ENCODE measurements at places on chromosomes 7 and 10.
A peak's percentile ranks its signal among the peaks of the same experiment; 100 is the strongest.

- no peak for DNase-seq
Measured at GRCh38 chr7:30247541-30248401, 36.6 kb upstream of the ZNRF2 start.

GRCh38 chr10:50398823-50399222 is 147.5 kb upstream of the ASAH2 start:
- DNase-seq: no peak

GRCh38 chr7:37393476-37393875 is 55.2 kb downstream of the ELMO1 start:
- DNase-seq: no peak

GRCh38 chr7:84529480-84530205 is 335.1 kb upstream of the SEMA3A start:
- no peak for DNase-seq

DNA sequence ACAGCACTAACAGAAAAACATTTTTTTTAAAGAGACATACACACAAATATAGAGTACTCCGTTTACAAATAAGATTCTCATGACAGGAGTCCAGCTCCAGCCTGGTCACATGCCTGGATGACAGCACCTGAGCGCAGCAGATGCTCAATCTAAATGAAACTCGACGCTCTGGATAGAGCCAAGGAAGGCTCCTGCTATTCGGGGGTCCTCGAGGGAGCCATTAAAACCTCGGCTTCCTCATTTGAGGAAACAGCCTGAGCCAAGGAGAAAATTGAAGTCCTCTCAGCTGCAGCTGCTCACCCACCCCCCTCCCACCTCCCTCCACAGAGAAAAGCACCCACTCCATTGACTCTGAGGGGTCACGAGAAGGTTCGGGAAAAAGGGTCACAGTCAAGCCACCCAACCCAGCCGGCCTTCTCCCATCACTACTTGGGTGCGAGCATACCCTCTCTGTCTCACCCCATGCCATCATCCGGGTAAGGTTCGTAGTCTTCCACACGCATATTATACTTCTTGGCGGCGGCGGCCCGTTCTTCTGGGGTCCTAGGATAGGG is 673 bp downstream of the NDUFB8 start:
- no peak for DNase-seq

DNA sequence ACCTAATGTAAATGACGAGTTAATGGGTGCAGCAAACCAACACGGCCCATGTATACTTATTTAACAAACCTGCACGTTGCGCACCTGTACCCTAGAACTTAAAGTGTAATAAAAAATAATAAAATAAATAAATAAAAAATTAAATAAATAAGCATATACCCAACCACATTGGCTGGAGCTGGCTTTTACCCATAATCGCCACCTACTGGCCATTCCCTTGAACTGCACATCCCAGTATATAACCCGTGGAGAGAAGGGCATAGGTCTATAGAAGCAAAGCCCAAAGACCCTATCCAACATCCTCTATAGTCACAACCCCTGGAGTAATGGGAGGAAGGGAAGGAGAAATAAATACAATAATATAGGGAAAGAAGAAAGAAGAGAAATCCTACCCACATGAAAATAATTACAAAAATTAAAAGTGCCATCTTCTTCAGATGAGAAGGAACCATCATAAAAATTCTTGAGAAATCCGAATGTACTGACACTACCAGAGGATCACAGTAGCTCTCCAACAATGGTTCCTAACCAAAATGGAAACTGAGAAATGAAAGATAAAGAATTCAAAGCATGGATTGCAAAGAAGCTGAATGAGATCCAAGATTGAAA is 65.6 kb downstream of the TWIST1 start:
- DNase-seq: peak; percentile 33

DNA sequence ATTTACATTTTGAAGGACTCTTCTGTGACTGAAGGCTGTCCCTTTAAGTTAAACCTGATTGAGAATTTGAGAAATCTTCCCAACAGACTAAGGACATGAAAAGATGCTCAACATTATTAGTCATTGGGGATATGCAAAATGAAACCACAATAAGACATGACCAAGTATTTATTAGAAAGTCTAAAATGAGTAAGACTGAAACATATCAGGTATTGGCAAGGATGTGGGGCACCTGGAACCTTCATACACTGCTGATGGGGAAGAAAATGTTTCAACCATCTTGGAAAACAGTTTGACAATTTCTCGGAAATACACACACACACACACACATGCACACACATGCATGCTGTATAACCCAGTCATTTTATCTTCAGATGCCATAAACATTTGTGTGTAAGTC is 132.1 kb upstream of the CDK6 start:
- DNase-seq: no peak

DNA sequence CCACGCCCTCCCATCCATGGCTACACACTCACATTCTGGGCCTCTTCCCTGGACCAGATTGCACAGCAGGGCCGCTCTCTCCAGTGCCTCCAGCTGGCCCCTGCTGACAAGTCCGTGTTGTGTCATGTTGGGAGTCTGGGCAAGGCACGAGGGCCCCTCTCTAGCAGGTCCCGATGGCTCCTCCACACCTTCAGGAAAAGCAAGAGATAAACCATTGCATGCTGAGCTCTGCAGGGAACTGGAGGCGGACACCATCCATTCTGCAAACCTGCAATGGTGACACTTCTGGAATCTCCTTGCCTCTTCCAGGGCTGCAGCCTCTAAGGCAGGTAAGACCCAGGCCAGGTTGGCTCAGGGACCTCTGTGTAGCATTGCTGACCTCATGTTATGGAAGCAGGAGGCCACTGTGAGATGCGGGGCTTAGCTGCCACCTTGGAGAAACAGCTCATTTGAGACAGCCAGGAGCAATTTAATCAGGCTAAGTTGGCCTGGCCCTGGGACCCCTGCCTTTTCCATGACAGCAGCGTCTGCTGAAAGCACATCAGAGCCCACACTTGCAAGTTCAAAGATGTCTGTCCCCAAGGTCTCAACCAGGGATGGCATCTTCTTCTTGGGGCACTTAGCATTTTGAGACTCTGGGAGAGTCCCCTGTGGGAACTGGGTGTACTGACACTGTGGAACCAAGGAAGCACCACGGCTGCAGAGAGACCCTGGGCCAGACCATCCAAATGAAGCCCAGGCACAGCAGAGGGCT is 34.2 kb upstream of the LEP start:
- DNase-seq: no peak

DNA sequence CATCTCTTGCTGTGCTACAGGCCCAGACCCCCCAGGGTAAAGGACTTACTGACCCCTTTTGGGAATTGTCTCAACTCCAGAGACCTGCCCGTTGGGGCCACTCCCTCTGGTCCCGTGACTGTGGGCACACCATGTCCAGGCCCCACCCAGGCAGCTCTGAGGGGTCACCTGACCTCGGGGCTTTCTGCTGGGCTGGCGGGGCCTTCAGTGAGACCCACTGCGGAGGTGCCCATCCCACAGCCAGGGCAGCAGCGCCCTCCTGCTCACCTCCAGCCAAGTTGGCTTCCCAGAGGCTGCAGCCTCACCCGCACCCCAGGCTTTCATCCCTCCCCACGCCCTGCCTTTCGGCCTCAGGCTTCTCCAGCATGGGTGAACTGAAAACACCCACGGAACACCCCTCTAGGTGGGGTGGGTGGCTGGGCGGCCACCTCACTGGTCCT is 147.2 kb downstream of the DNAJB6 start:
- no peak for DNase-seq

DNA sequence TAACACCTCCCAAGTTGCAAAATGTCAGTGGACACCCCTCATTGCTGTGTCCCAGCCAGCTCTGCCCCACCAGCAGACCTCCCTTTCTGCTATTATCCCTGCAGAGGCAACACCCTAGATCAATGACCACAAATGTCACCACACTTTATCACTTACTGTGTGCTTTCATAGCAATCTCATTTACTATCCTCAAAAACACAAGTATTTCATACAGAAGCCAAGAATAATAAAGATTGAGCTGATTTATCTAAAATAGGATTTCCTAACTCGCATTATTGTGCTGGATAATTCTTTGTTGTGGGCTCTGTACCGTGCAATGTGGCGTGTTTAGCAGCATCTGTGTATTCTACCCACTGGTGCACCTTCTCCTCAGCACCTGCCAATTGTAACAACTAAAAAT is 13.2 kb upstream of the ABCB5 start:
- DNase-seq: no peak

- no peak for DNase-seq
Measured at GRCh38 chr10:45418417-45418848, 44.4 kb downstream of the ALOX5 start.

DNA sequence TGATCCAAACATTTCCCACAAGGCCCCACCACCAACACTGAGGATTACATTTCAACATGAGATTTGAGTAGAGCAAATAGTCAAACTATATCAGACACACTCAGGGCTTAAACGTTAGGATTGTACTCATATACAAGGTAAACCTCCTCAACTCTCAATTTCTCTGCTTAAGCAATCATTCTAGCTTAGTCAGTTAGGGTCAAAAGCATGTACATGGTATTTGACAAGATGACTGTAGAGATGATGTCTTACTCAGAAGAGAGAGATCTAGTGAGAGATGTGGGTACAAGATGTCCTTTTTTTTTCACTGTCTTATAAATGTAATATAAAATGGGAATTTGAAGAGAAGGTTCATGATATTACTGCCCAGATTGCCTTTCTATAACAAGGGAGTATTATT is 270.1 kb downstream of the PRKG1 start:
- DNase-seq: no peak

- DNase-seq: no peak
Measured at GRCh38 chr7:12851142-12851541, 163.7 kb downstream of the ARL4A start.

DNA sequence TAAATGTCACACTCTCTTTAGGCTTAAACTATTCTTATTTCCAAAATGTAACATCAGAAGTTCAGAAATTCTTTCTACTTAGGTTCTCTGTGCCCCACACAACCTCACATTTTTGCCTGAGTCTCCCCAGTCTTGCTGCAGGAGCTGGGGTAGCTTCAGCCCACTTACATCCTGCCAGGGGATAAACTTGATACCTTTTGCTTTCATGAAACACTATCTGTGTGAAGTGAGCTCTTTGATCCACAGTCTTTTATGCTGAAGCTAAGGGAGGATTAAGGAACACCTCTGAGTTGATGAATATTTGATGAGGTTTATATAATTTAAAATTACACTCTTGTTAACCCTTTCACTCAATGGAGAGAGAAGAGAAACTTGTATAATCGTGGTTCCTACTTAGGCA is 341.0 kb downstream of the AUTS2 start:
- no peak for DNase-seq

GRCh38 chr10:70233939-70234300 is 691 bp upstream of the PPA1 start:
- DNase-seq: no peak

GRCh38 chr7:92340016-92340415 is 94.2 kb downstream of the ANKIB1 start:
- no peak for DNase-seq

- DNase-seq: no peak
Measured at GRCh38 chr7:22801912-22802311, 20.7 kb downstream of the TOMM7 start.

DNA sequence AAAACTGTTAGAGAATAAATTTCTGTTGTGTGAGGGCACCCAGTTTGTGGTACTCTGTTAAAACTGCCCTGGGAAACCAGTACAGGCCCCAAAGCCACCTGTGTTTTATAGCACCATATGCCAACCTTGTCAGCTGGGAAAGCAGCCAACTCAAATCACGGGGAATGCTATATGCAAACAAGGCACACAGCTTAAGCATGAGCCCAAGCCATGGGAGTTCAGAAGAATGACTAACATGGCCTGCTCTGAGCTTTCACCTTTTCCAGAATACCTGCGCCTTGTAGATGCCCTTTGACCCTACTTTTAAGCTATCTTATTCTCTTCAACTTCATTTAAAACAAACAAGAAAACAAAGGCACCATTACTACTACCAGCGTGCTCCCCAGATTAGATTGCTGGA is 5.5 kb upstream of the SLC25A13 start:
- no peak for DNase-seq

DNA sequence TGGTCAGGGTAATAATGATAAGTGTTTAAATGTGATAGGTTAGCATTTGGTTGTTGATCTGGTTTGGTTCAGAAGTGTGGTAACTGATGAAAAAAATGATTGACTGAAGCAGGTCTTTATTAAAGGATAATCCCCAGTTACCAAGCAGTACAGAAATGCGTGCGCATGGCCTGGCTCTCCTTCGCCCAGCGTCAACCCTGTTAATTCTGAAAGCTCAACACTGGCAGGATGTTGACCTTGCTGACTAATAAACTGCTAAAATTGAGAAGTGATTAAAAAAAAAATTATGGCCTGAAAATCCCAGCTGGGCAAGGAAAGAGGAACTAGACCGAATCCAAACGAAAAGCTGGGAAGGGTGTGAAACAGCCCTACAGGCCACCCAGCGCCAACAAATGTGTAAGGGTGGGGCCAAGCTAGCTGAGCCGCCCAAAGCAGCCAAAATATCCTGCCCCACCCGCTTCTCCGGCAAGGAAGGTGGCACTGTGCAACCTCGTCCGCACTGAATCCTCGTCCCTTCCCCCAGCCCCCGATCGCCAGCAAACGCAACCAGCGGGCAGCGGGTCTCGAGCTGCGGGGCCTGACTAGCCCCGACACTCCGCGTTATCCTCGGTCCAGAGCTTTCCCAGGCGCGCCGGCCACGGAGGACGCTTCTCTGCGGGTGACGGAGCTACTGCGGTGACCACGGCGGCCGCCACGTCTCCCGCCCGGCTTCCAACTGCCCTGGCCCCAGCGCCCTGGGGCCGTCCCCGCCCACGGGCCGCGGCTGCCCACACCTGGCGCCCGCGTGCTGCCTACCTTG is 561 bp downstream of the SHTN1 start:
- peak; percentile 43 for DNase-seq

GRCh38 chr10:49598164-49598856 is 11.8 kb upstream of the SLC18A3 start:
- no peak for DNase-seq

GRCh38 chr10:29229258-29229705 is 59.6 kb upstream of the LYZL1 start:
- DNase-seq: no peak

GRCh38 chr10:102599565-102600327 is 44.5 kb upstream of the TRIM8 start:
- peak; percentile 90 for DNase-seq

- DNase-seq: no peak
Measured at GRCh38 chr7:136741941-136742340, 126.5 kb upstream of the CHRM2 start.

GRCh38 chr7:24863626-24864025 is 106.4 kb upstream of the GSDME start:
- DNase-seq: no peak

- DNase-seq: no peak
Measured at GRCh38 chr10:35251373-35252100, 84.8 kb upstream of the CCNY start.

GRCh38 chr10:32323051-32323450 is 23.9 kb downstream of the EPC1 start:
- no peak for DNase-seq

- DNase-seq: no peak
Measured at GRCh38 chr7:84735677-84736076, 451.2 kb downstream of the SEMA3D start.

- DNase-seq: no peak
Measured at GRCh38 chr7:82404652-82405051, 38.9 kb downstream of the CACNA2D1 start.

GRCh38 chr7:23287612-23288011 is 11.5 kb upstream of the MALSU1 start:
- no peak for DNase-seq
